Activated naive CD4-positive, alpha-beta T cell treated with anti-CD3 and anti-CD28 coated beads, Interleukin-2, amount 50 U/mL, for 72 hours (primary cell): ENCODE measurements at places on chromosomes 4 and X.

DNA sequence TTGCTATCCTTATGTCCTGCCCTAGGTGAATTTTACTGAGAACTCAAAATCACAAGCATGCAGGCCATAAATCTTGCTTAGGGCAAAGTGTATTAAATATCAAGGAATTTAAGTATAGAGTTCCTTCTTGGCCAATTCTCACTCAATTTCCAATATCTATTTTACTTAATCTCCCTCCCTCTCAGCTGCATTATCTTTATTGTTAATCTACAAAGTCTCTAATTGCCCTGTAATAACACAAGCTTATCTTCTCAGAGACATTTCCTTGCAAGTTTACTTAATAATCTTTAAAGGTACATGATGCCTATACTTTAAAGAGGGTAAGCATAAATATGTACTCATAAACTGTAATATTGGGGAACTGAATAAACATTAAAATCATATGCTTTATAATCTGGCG, 26.9 kb upstream of the MAOB start:
- DNase-seq = no peak

- no peak for DNase-seq
Observed at GRCh38 chr4:174210952-174211490, 72.4 kb downstream of the FBXO8 start.

DNA sequence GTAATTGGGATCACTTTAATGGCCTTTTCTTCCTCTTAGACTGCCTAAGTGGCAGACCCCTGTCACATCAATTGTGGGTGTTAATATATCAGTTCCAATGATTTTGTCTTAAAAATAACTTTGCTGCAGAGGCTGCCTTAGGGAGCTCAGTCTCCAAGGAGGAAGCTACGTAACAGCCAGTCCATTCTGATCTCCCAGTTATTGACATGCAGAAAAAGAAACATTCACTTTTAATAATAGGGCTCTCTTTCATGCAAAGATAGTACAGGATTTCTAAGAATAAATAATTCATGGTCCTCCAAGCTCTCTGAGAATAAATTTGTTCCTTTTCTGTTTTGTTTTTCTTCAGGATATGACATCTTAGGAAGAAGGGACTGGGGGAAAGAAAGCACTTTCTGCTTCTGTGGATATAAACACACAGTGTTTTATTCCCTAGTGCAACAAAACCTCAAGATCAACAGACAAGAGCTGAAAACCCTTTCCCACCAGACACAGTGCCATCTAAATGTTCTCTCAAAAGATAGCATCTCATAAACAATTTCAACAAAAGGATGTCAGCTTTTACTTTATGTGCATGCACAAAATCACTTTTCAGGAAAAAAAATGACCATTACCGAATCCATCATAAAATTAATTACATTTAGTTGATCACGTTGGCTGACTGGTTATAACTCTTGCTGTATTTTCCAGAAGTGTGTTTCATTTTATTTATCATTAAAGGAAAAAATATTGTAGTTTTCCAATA, 372.4 kb upstream of the SLC7A11 start:
- no peak for DNase-seq

GRCh38 chrX:110519501-110519900, 160.9 kb downstream of the RTL9 start:
- no peak for DNase-seq

GRCh38 chr4:74093981-74094623, 4.9 kb downstream of the CXCL2 start:
- DNase-seq = no peak

- no peak for DNase-seq
Observed at GRCh38 chr4:23897564-23898109, 7.8 kb upstream of the PPARGC1A start.

GRCh38 chr4:80073473-80074008, 512 bp upstream of the ANTXR2 start:
- no peak for DNase-seq
